NCI-H2081 (cell line): ENCODE measurements at places on chromosomes 6 and 20.

DNA sequence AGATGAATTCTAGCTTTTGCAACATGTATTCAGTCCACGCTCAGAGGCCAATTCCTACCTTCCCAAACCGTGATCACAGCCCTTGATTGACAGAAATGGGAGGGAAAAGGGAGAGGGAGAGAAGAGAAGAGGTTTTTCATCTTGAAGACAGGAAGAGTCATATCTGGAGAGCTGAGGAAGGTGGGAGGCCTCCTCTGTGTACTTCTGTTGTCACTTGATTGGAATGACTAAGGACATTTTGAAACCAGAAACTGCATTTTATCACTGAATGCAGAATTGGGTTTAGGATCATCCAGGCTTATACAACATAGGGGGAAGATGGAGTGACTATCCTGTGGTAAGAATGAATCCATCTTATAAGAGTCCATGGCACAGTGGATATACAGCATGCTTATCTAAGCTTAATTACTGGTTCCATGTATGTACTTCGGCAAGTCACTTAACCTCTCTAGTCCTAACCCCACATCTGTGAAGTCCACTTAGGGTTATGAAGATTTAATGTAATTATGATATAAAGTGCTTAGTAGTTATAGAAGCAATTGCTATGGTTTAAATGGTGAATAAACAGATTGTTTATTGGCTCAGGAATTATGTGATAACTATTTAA is 144.0 kb downstream of the BCKDHB start:
- DNase-seq, result no peak

DNA sequence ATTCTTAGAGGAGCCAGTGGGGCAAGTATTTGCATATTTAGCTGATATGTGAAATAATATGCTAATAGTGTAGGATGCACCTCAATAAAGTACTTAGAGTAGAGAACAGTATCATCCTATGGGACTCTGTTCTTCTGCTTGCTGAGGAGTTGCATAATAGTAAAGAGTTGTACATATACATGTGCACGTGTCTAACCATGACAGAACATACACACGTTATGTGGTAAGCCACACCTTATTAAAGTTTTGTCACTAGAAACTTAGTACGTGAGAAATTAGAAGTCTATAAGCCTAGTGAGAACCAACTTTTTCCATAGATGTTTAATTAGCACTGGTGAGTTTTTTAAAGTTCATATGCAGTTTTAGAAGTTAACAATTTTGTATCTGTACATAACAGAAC is 80.7 kb downstream of the L3MBTL3 start:
- no peak for DNase-seq

DNA sequence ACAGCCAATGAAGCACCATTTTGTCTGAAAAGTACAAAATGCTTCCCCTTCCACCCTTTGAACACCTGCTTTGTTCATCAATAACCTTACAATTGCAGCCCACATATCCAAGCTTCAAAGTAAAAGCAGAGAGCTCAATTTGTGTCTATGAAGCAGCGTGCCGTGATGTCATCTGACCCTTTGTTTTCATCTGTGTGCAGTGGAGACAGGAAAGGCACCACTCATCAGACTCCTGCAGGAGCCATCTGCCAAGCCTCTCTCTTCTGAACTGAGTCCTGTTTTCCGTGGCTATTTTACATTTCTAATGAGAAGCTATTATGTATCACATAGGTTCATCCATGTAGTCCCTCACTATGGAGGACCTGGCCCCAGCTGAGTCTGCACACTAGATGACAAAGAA is 7.5 kb upstream of the LY86 start:
- no peak for DNase-seq

DNA sequence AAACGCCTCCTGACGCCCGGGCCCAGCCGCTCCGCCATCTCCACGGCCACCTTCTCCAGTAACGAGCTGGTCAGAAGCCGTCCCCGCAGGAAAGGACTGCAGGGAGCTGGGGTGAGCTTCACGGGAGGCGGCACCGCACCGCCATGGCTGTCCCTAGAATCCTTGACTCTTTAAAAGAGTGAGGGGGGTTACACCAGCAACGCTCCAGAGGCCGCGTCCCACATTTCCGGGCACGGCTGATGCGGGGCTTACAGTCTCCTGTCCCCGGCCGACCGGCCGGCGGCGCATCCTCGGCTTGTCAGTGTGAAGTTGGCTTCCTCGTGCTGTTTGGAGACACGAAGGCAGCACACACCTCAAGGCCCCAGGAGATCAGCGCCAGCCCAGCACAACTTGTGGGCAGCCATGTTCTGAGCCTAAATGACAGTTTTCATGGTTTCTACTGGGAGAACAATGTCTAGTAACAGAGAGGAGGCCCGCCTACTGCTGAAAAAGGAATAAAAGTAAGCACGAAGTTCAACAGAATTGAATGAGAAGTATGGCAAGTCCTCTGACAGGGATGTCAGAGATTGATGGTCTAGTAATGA is 30.4 kb downstream of the SLC2A4RG start:
- DNase-seq, result no peak

DNA sequence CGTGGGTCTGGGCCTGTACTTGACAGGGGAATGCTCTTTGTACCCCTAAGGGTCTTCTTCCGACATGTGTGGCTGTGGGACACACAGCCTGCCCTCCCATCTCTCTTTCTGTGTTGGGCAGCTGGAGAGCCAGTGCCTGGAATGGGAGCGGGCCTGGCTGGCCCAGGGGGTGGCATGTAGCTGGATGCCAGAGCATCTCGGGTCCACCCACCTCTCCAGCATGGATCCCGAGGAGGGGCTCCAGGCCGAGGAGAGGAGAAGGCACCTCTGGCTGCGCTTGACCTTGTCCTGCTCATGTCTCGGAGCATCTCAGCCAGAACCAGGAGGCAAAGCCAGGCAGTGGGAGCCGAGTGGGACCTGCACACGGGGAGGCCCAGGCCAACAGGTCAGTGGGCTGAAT is 16.0 kb downstream of the CDH4 start:
- no peak for DNase-seq
